ENCODE measurements at places on chromosomes 5 and 9. TPM values are rescaled to one million over a fixed set of nuclear protein-coding genes. Genes with fewer than 3 reads are reported as not detected.

GRCh38 chr9:69204849-69205248 lies 30.8 kb downstream of the TJP2 start:
- DNase-seq = no peak

- no peak for DNase-seq
These were observed 128.0 kb downstream of the RFX3 start for GRCh38 chr9:3397766-3398165.

- DNase-seq = no peak
These were observed 81.7 kb downstream of the KCNT1 start for GRCh38 chr9:135783540-135784245.

GRCh38 chr9:137556069-137556838 lies 4.6 kb downstream of the MRPL41 start:
- DNase-seq = peak; percentile 57

DNA sequence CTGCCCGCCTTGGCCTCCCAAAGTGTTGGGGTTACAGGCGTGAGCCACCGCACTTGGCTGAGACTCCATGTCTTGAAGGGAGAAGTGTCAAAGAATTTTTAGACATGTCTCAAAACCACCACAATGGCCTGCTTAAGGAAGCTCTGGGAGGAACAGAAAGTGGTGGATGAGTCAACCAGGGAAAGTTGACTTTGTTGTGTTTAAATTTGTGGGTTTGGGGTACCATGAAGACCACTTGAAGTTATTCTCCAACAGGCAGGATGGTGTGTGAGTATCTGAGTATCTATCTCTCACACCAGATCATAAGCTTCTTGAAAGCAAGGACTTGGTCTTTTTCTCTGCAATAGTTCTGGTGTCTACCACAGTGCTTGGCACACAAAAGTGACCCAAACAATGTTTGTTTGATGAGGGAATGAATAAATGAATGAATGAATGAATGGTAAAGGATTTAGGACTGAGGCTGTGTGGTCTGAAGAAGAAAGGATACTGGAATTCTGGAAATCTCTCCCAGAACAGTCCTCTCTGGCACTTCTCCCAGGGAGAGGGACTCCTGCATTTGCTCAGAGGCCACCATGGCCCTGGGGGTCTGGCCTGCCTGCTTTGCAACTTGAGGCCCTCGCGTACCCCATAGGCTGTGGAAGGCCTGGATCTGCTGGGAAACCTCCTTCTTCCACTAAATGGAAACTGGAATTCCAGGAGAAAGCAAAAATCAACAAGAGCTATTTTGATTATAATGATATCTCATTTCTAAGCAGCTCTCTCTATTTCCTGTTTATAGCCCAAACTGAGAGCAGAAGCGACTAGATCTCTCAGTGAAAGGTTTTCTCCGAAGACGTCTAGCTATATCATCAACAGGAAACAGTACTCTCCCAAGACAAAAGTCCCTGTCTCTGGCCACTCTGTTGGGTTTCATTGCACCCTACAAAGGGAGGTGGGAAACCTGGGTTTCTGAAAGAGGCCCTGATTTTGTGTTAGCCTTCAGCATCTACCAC lies 187.9 kb downstream of the PALM2AKAP2 start:
- no peak for DNase-seq

ZNF367 gene
- polyA plus RNA-seq = 2.2 TPM

DNA sequence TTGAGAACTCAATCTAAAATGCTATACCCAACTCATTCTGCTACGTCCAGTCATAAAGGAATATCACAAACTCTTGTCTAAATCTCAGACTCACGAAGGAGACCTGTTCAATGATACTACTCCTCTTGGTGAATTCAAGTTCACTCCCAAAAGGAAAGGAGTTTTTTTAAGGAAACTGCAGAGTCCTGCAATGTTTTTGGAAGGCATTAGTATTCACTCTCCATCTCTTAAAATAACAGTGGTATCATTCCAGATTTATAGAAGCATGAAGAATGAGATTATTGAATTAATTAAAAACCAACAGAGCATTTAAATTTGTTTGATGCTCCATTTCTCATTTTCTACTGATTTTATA lies 73.4 kb downstream of the FOXD1 start:
- no peak for DNase-seq

THBS4 gene
- 0.33 TPM for polyA plus RNA-seq

DNA sequence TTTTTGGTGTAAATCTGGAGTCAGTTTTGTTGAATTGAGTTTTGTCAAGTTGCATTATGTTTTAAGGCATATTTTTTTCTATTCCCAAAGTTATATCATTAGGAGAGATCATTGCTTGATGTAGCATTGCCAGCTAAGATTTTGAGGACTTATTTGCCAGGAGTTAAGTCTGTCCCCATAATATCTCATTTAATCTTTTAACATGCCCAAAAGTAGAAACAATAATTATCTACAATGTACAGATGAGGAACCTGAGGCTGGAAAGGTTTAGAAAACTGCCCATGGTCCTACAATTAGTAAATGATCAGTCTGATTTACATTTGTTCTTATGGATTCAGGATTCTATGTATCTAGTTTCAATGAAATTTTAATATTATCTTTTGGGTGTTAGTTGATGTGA lies 4.7 kb downstream of the NIPBL start:
- DNase-seq = no peak

SLC25A2 gene
- polyA plus RNA-seq = not detected

ZNF883 gene
- 3.4 TPM for polyA plus RNA-seq

- no peak for DNase-seq
These were observed 8.5 kb downstream of the DUSP1 start for GRCh38 chr5:172762214-172763119.

- no peak for DNase-seq
These were observed 78.4 kb upstream of the IL6ST start for GRCh38 chr5:56072863-56073766.

DNA sequence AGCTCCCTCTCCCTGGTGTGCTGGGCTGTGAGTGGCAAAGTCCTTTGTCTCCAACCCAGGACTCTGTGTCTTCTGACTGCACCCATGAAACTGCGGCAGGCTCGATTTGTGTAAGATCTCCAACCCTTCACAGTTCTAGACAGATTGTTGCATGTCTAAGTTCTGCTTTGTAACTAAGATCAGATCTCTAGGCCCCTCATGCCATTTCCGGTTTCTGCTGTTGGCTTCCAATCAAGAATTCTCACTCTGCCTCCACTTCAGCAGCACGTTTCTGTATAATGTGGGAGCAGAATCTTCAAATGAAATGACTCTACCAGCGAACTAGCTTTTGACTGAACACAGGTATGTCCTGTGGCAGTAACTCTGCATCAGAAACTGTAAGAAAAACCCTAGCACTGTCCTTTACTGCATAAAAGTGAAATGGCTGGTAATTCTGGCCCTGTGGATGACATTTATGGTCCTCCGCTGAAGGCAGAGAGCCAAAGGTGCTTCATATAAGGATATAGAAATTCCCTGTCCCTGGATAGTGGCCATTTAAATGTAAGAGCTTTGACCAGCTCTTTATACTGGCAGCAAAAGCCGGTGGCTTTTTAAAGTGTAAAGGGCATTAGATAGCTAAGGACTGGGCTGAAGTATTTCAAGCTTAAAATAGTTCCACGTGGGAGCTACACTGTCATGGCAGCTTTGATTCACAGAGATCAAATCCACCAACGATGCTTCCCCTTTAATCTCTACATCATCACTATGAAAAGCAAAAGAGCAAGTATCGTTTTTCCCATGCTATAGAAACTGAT lies 319.0 kb upstream of the CDH6 start:
- no peak for DNase-seq

DNA sequence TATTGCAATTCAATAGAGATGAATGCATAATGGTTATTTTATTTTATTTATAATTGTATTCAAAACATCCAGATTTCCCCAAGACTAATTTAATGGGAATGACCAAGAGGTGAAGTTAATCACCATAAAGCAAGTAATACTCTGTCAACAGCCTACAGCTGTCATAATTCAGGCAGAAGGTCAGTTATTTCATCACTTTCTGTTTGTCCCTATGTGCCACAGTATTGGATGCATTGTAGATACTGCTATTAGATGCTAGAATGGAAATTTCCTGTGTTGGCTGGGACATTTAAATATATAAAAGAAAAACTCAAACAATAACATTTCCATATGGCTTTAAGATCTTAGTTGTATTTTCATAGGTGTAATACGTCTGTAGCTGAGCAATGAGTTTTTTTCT lies 56.7 kb upstream of the MINAR2 start:
- DNase-seq = no peak

Data from hepatocyte (in vitro differentiated cells).